Stimulated activated CD4-positive, alpha-beta T cell treated with anti-CD3 and anti-CD28 coated beads, Interleukin-1b, Interleukin-23, amount 100 ng/mL, for 1 hour (primary cell): ENCODE measurements at places on chromosomes 3 and 15.

DNA sequence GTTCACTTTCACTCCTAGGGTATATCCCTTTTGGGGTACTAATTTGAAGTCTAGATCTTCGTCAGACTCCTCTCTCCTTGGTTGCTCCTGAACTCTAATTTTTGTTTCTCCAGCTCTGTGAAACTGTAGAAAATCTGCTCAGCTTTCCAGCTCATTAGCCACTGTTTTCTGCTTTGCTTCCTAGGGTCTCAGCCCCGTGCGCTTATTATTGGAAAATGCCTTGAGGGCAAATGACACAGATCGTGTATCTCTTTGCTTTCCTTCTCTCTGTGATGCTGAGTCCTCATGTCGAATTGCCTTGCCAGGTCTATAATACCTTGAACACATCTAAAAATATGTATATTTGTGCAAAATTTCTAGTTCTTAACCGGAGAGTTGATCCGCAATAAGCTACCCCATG, 731.1 kb downstream of the EDEM1 start:
- DNase-seq = no peak

DNA sequence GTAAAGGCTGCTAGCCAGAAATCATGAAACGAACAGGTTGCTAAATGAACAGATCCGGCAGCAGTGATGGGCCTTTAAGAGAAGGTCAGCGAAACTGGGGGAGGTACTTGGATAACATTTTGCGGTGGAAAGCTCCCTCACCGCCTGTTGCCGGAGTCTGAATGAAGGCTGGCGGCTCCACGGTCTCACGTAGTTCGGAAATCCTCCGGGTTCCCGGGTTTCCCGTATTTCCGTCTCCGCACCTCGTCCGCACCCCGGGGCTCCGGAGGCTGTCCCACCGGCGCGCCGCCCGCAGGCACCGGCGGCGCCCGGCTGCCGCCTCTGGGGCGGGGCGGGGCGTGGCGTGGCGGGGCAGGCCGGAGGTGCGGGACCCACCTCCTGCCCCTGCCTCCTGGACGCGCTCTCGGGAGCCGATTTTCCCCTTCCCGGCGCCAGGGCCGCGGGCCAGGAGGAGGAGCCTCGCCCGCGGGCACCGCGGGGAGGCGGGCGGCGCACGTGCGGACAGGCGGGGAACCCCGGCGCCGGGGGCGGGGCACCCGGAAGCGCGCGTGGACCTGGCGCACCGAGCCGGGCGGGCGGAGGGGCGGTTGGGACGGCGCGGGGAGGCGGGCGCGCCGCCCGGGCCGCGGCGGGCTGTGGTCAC, at the start of gene ZDHHC23:
Gene ZDHHC23 (plus strand): TSS at position 642 of the 643 bp plus-strand sequence. CDS start 790 bp downstream, outside the sequence.
- DNase-seq = peak; percentile 39

DNA sequence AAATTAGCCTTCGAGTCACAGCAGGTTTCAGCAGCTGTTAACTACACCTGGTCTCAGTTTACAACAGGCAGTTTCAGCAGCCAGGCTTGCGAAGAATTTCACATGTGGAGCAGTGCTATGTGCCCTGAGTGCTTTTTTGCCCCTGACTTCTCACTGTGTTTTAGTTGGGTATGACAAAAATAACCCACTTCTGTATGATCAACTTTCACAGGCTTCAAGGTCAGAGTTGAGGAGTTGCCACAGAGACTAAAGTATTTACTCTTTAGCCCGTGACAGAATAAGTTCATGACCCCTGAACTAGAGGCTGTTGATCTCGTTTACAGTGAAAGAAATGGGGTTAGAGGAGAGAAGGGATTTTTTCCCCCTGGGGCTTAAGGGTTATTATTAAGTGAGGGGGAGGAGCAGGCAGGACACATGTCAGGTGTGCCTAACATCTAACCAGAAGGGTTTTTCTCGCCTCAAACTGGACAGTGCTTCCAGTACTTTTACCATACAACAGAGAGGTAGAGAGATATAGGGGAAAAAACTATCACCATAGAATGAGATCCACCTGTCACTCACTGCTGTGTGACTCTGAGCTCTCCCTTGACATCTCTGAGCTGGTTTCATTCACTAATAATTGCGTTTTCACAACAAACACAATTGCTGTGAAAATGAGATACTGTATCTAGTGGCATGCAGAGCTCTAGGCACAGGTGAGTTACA, 14.0 kb upstream of the TOPBP1 start:
- DNase-seq = no peak

DNA sequence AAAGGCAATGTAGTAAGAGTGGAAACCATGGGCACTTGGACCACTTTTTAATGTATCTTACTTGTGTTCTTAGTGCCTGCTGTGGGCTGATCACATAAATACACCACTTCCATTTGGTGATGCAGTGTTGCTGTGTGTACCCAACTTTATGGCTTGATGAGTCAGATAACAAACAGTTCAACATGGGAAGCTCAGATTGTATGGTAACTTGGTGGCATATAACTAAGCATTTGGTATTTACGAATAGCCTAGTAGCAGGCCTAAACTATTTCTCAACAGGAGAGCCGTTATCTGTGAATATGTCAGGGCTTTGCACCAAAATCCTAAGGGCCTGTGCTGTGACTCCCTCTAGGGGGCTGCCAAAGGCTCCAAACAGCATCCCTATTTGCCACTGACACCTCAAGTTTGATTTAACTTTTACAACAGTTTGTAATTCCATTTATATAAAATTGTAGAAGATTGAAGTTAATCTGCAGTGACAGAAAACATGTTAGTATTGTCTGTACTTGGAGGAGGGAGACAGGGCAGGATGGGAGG, 640.4 kb upstream of the CADM2 start:
- DNase-seq = no peak

- DNase-seq = no peak
These were observed 144.5 kb downstream of the MEX3B start for GRCh38 chr15:81901319-81901718.

- DNase-seq = no peak
These were observed 47.3 kb downstream of the AMOTL2 start for GRCh38 chr3:134326760-134327593.

DNA sequence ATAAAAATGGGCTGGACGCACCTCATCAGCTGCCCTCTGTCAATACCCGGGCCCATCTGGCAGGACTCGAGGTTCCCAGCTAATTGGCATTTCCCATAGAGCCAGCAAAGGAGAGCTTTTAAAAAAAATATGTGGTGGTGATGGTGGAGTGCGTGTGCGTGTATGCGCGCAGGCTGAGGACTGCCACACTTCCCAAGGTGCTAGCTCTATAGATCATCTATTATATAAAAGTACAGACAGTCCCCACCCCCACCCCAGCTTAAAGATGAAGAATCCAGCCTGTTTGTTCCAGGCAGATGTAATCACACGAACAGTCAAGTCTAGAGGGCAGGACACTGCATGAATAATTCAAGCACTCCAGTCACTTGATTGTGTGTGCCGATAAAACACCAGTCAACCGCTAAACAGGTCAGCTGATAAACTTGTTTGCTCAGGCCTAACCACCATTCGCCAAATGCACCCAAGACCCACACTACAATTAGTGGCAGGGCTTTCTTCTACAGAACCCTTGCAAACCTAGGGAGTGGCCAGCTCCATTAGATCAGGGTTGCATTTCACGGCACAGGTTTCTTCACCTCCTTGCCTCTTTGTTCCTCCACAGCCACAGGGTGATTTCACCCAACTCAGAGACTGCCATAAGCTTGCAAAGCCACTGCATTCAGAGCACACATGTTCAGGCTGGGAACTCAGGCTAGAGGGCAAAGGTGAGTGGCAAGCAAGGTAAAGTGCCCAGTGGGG, 5.8 kb downstream of the TLE3 start:
- DNase-seq = no peak

GRCh38 chr3:184944241-184944640, 132.3 kb downstream of the VPS8 start:
- DNase-seq = no peak

GRCh38 chr3:195080125-195080524, 190.8 kb downstream of the XXYLT1 start:
- DNase-seq = no peak

DNA sequence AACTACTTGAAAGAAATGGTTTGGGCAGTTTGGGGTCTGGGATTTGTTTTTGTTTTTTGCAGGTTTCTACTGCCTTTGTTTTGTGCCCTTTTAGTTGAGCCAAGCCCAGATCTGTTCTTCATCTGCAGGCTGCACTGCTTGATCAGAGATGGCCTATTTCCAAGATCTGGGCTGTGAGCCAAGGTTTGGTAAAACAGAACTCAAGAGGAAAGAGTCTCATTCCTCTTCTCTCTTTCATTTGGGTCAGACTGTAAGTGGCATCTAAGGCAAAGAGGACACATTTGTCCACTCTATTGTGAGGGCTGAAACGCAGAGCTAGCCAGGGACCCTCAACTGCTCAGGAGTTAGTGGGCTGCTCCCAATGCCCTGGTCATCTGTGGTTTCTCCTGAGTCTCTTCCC, 104.4 kb upstream of the UBE3A start:
- no peak for DNase-seq
